Activated T-helper 2 cell treated with anti-CD3 and anti-CD28 coated beads, Interferon-gamma antibody, Interleukin-2, Interleukin-4, amounts not matched to agents 10 μg/mL and 5 μg/mL and 100 μg/mL, durations not matched to agents 14 hours and 24 hours and 36 hours (primary cell): ENCODE measurements at places on chromosomes 3 and 15. TPM values are rescaled to one million over a fixed set of nuclear protein-coding genes. Genes with fewer than 3 reads are reported as not detected.
A peak's percentile ranks its signal among the peaks of the same experiment; 100 is the strongest.

DNA sequence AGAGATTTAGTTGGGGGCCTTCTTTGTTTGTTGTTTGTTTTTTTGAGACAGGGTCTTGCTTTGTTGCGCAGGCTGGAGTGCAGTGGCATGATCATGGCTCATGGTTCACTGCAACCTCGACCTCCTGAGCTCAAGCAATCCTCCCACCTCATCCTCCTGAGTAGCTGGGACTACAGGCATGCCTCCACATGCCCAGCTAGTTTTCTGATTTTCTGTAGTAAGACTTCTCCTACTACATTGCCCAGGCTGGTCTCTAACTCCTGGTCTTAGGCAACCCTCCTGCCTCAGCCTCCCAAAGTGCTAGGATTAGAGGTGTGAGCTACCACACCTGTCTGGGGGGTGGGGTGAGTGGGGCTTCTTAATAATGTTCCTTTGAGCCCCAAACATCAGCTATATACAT is 148.3 kb upstream of the ADAMTS9 start:
- no peaks in the 10 kb centered on the region for H3K4me1 ChIP-seq
- H3K27me3 ChIP-seq = no peaks in the 10 kb centered on the region
- no peak overlapping the region for H3K27ac ChIP-seq

DNA sequence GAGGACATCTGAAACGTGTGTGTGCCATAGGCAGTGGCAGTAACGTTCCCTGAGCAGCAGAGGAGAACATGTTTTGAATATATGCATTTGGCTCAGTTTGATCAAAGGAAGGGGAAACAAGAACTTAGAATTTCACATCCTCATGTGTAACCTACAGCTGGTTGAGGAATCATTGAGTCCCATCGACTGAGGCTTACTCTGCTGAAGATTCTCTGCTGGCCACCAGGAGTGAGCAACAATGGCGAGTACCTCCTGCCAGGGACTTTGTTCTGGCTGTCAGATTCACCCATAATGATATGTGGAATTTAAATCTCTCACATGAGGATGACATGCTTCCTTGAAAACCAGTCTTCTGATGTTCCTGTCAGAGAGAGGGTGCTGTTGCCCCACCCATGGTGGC is 21.3 kb downstream of the GORASP1 start:
- no peak overlapping the region for H3K27ac ChIP-seq
- H3K4me1 ChIP-seq = peaks cover 15% of the 10 kb centered on the region
- H3K27me3 ChIP-seq = no peaks in the 10 kb centered on the region
- H3K4me3 ChIP-seq = no peak overlapping the region

DNA sequence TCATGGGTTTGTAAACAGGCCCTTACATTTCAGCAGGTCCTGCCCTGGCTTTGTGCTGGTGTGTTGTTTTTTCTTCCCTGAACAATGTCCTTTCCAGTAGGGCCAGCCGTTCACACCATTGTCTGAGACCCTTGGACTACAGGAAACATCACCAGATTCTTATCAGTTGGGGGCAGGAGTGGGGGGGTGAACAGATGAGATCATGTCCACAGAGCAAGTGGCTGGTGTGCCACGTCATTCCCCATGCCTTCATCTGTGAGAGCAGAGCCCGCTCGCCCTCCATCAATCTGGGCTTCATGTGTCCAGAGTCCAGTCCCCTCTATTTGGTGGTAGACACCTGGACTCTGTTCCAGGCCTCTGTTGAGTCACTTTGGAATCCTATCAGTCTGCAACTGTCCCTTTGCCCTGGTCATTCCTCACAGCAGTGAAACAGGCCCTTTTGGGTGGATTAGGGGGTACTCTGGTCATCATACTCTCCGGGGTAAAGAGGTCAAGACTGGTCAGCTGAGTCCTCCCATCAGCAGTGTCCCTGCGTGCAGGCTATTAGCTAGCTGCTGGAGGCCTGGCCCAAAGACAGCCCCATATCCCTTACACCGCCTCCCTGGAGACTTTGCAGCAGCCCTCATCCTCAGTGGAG is 15.0 kb downstream of the SEMA3G start:
- H3K4me3 ChIP-seq = no peak overlapping the region
- DNase-seq = no peak
- H3K27ac ChIP-seq = no peak overlapping the region
- peaks cover 16% of the 10 kb centered on the region for H3K27me3 ChIP-seq
- no peaks in the 10 kb centered on the region for H3K36me3 ChIP-seq
- H3K4me1 ChIP-seq = peaks cover 7% of the 10 kb centered on the region

- H3K36me3 ChIP-seq = no peaks in the 10 kb centered on the region
- no peak overlapping the region for H3K4me3 ChIP-seq
- DNase-seq = no peak
Measured at GRCh38 chr15:63054281-63054683, 11.7 kb downstream of the TPM1 start.

DNA sequence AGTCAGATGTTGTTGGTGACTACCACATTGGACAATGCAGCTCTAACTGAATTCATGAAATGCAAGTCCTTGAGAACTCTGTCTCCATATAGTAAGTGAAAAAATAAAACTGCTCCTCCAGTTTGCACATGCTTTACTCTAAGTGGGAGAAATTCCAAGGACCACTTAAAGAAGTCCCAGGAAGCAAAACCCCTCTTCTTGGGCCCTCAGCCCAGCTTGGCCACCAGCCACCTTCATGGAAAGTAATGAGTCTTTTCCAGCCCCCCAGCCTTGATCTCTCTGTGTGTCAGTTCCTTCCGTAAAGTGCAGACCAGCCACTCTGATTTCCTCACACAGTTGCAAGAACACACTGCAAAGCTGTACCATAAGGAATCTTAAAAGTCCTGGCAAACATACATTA is 34.5 kb downstream of the DAPK2 start:
- no peak for DNase-seq
- peaks cover 38% of the 10 kb centered on the region for H3K4me1 ChIP-seq
- no peak overlapping the region for H3K4me3 ChIP-seq
- no peaks in the 10 kb centered on the region for H3K36me3 ChIP-seq
- no peaks in the 10 kb centered on the region for H3K27me3 ChIP-seq

GRCh38 chr3:13073326-13074005 is at the start of gene IQSEC1:
Gene IQSEC1 (minus strand): TSS chr3:13073429. CDS start chr3:13073014, 415 bp downstream.
- peak within 1 kb of the TSS; percentile 69 for H3K27ac ChIP-seq
- H3K27me3 ChIP-seq = peaks cover 30% of the 10 kb centered on the region
- DNase-seq = peak; percentile 68
- H3K36me3 ChIP-seq = no peaks in the 10 kb centered on the region

DNA sequence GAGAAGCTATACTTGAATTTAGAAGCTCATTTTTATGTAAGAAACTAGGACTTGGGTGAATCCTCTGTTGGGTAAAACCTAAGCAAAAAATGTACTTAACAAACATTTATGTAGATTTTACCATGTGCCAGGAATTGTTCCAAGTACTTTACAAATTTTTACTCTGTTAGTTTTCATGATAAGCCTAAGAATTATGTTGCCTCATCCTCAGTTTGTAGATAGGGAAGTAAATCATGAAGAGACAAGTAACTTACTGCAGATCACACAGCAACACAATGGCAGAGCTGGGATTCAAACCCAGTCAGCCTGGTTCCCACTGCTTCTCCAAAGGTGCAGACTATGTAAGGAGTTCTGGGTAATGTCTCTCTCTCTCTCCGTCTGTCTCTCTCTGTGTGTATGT is 169.9 kb downstream of the DIPK2A start:
- no peak overlapping the region for H3K27ac ChIP-seq
- no peak for DNase-seq
- H3K4me1 ChIP-seq = no peaks in the 10 kb centered on the region
- no peaks in the 10 kb centered on the region for H3K36me3 ChIP-seq

MRPL46 gene
- total RNA-seq = 39.8 and 42.4 TPM in 2 replicates

MCTP2 gene
- 91.5 and 93.2 TPM in 2 replicates for total RNA-seq

DVL3 gene
- 53.8 and 56.1 TPM in 2 replicates for total RNA-seq
